ENCODE measurements at places on chromosomes 3 and 15. TPM values are rescaled to one million over a fixed set of nuclear protein-coding genes. Genes with fewer than 3 reads are reported as not detected.

Gene SPPL2A
- 31.0 TPM for total RNA-seq

Gene FOXB1
- not detected for total RNA-seq

Gene THPO
- total RNA-seq: 0.41 TPM

Gene KLHL6
- 0.41 TPM for total RNA-seq

Gene GOLGA8J
- not detected for total RNA-seq

Gene SH2D7
- total RNA-seq: not detected

Gene CSTA
- total RNA-seq: not detected

Gene MITF
- 1.6 TPM for total RNA-seq

Gene AADAC
- not detected for total RNA-seq

Gene LMCD1
- 0.41 TPM for total RNA-seq

Gene PLA2G4F
- not detected for total RNA-seq

Gene FMN1
- 1.2 TPM for total RNA-seq

Gene C2CD4A
- under 0.01 TPM for total RNA-seq

Gene ITIH4
- 6.1 TPM for total RNA-seq

Gene PGBD4
- total RNA-seq: 4.5 TPM

Gene DAZL
- not detected for total RNA-seq

GRCh38 chr3:155496206-155496605 lies 202.7 kb upstream of the STRIT1 start:
- DNase-seq: no peak

GRCh38 chr3:144866476-144866875 lies 894.9 kb downstream of the DIPK2A start:
- DNase-seq: no peak

DNA sequence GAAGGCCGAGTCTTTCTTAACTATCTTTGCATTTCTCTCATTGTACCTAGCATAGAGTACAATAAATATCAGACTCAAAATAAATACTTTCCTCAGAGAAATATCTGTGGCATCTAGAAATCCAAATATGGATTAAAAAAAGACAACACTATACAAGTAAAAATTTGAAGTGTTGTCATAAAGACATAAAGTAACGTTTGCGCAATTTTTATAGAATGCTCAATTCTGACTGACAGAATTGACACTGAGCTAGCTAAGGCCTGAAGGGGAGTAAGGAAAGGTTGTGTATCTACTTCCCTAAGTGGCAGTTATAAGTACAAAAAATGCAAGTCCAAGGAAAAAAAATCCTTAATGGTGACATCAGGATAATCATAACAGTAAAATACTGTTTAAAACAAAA lies 1.1 kb downstream of the SEC11A start:
- no peak for DNase-seq

- DNase-seq: no peak
Measured at GRCh38 chr15:60351066-60351465, 46.7 kb downstream of the ANXA2 start.

GRCh38 chr15:25422021-25422420 lies 16.8 kb downstream of the UBE3A start:
- no peak for DNase-seq

DNA sequence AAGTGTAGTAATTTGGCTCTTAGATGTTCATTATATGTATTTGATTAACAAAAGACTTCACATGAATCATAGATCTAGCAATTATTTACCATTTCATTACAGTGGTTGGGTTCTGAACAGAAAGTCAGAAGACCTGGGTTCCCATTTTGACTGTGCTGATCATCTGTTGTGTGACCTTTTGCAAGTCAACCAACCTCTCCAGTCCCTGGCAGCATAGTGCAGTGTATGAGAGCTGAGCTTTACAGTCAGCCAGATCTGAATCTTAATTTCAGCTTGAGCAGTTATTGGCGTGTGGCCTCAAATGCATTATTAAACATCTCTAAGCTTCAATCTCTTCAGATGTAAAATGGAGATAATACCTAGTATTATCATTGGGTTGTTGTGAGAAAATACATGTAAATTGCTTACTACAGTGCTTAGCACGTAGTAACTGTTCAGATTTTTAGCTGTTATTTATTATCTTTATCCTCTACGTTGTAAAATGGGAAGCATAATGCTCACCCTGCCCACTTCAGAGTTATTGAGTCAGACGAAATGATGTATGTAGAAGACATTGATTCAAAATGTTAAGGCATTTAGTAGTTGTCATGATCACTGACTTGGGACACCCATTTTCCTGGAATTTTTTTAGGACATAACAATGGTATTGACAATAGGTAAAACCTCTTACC lies 104.0 kb downstream of the KLHL25 start:
- DNase-seq: no peak

- DNase-seq: no peak
Measured at GRCh38 chr15:69814932-69815331, 282.8 kb downstream of the TLE3 start.

GRCh38 chr3:35664460-35664919 lies 25.2 kb downstream of the ARPP21 start:
- peak; percentile 27 for DNase-seq

- DNase-seq: peak; percentile 2
Measured at GRCh38 chr3:66762916-66763693, 235.0 kb upstream of the KBTBD8 start.

- no peak for DNase-seq
Measured at GRCh38 chr15:88571153-88571851, 24.8 kb upstream of the DET1 start.

DNA sequence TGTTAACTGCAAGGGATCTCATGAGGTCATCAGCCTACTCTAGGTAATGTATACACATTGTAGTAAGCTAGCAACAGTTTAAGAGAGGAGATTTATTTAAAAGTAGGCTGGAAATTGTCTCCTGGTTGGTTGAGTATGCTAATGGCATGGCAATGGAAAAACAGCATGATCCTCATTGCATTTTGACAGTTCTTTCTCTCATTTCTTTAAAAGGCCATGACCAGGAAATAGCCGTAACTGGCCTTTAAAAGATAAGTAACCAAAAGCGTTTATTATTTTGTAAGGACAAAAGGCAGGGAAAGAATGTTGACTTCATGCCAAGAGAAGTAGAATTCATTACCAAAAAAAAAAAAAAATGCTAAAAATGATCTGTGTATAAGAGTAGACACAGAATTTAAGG lies 310.3 kb downstream of the FGF12 start:
- no peak for DNase-seq

DNA sequence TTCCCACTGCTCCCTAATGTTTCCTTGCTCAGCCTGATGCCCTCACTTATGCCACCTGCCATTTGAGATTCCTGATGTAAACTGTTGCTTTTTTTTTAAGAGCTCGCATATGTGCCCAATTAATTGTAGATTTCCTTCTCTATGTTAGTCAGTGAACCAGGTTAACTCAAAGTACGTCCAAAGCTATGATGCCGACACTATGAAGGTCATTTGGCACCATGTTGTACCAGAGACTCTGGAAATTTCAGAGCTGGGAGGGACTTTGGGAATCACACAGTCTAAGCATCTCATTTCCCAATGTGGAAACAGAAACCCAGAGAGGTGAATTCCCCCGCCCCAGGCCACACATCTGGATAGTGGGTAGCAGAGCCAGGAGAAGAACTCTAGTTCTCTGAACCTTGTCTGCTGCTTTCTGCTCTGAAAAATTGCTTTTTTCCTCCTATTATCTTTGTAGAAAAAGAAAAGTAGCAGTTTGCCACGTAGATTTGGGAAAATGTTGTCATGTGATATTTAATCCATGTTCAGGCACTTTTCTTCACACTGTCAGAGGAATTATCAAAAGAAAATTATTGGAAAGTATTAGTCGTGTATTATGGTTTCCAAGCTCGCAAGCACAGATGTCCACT lies 38.5 kb upstream of the TNFAIP8L3 start:
- DNase-seq: no peak

DNA sequence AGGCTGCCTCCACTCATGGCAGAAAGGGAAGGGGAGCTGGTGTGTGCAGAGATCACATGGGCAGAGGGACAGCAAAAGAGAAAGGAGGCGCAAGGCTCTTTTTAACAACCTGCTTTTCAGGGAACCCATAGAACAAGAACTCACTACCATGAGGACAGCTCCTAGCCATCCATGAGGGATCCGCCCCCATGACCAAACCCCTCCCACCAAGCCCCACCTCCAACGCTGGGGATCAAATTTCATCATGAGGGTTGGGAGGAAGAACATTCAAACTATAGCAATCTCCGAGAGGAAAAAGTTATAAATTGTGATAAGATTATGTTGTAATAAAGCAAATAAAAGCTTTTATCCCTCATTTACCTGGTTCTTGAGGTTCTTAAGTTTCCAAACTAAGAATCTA lies 84.7 kb upstream of the LMCD1 start:
- no peak for DNase-seq

GRCh38 chr3:158774965-158775364 lies 26.9 kb upstream of the MFSD1 start:
- DNase-seq: no peak

- DNase-seq: no peak
Measured at GRCh38 chr3:98897701-98898100, 3.8 kb downstream of the DCBLD2 start.

DNA sequence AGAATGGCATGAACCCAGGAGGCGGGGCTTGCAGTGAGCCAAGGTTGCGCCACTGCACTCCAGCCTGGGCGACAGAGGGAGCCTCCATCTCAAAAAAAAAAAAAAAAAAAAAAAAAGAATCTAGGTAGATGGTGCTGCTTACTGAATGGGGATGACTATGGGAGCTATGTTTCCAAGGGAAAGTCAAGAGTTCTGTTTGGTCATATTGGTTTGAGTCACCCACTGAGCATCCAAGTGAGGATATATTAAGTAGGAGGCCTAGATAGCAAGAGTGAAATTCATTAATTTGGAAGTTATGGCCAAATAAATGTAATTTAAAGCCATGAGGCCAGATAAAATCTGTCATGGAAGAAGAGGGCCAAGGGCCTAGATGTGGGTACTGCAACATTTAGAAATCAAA lies 9.0 kb upstream of the UACA start:
- DNase-seq: no peak

DNA sequence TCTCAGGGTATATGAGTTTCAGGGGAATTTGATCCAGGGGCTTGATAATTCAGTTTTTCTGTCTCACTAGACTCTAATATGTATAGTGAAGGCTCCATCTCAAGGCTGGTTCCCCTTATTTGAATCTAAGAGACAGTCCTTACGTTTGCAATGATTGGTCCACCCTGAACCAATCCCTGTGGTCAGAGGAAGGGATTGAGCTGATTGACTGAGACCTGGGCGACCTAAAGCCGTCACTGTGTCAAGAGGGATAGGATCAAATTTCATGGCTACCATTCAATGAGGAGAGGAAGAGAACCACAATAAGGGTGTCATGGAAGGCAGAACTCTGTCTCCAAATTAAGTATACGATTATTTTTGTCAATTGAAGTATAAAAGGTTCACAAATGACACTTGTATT lies 16.3 kb downstream of the NUDT16 start:
- DNase-seq: no peak

GRCh38 chr15:49830391-49830790 lies 209.5 kb downstream of the DTWD1 start:
- no peak for DNase-seq

GRCh38 chr3:101677436-101678286 lies 729 bp upstream of the ZBTB11 start:
- no peak for DNase-seq

GRCh38 chr3:15065550-15066007 lies 464 bp upstream of the MRPS25 start:
- DNase-seq: no peak

DNA sequence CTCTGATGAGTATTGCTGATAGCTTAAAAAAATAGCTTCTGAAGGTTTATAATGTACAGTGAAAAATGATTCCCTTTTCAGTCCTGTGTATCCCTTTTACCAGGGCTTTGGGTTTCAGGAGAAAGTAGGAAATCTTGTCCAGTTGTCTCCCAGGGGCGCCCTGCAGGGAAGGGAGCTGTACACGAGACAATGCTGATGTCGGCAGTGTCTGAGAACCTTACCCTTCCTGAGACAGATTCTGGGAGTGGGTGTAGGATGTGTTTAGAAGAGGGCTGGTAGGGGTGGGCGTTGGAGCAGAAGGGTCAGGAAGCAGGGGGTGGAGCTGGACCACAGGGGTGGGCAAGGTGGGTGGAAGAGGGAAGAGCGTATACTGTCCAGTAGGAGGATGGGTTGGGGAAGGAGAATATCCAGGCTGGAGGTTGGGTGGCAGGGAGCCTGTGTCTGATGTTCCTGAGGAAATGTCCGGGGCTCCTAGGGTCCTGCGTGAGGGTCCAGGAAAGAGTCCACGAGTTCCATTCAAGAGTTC lies 5.6 kb downstream of the THPO start:
- no peak for DNase-seq

GRCh38 chr3:105691053-105691452 lies 177.8 kb downstream of the CBLB start:
- DNase-seq: no peak

DNA sequence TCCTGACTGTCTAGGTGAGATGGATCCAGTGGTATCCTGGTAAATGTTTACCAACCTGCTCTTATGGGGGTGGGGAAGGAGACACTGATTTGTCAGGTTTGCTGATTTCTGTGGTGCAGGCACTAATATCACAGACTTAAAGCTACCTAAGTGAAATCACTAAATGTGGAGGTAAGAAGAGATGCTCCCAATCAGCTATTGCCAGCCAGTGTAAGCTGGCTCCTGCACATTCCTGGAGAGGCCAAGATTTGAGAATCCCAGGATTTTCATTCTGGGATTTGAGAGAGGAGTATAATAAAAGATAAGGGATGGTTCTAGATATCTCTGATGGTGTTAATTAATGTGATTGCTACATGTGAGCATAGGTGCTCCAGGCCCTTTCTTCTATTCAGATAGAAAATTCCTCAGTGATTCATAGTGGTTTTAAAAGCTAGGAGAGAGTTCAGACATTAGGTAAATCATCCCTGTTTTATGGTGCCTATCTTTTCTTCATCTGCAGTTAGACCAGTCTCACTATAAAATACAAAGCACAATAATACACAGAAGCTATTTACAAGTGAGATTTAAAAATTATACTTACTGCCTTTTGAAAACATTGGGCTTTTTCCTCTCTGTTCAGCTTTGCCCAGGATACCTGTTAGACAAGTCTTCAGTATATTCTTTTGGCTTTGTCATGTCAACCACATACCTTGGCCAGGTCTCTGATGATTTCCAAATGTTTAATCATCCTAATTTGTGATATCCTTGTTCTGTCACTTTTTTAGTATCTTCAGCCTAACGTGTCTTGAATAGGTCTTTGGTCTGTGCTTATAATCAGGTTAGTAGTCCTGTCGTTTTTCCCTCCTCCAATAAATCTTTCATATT lies 90.9 kb downstream of the MBNL1 start:
- DNase-seq: no peak

- DNase-seq: no peak
Measured at GRCh38 chr3:194937144-194937543, 251.5 kb downstream of the FAM43A start.

GRCh38 chr3:69408542-69408941 lies 22.7 kb upstream of the FRMD4B start:
- DNase-seq: no peak

GRCh38 chr3:126954141-126954842 lies 28.6 kb upstream of the PLXNA1 start:
- DNase-seq: no peak

- DNase-seq: peak; percentile 20
Measured at GRCh38 chr3:15007681-15008141, 57.4 kb downstream of the MRPS25 start.

GRCh38 chr3:72123908-72124441 lies 339.0 kb upstream of the PROK2 start:
- no peak for DNase-seq

Data from frontal cortex (tissue), 4 donors.